ENCODE measurements at places on chromosomes 5 and 9.

- DNase-seq: no peak
Measured at GRCh38 chr5:74237571-74238145, 402.9 kb downstream of the ENC1 start.

- peak; percentile 71 for DNase-seq
Measured at GRCh38 chr5:170552621-170553115, 48.8 kb downstream of the KCNIP1 start.

DNA sequence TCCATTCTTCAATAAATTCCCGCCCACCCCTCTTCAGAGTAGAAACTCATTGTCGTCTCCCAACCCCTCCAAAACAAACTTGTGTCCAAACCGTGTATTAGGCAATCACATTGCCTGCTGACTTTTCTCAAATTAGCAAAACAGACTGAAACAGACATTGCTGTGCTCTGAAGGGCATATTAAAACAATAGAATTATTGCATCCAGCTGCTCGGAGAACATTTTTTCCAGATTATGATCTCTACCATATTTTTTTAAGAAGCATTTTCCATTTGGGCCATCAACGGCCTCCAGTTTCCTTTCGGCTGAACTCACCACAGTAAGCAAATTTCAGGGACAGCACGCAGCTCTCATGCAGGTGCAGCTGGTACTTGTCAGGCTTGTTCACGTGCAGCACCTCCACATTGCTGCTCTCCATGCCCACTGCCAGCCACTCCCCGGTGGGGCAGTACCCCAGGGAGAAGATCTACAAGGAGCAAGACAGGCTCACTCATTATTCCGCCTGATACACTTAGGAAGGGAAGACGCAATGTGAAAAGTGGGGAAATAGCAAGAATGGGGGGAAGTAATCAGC is 104.1 kb downstream of the TLE1 start:
- DNase-seq: no peak

DNA sequence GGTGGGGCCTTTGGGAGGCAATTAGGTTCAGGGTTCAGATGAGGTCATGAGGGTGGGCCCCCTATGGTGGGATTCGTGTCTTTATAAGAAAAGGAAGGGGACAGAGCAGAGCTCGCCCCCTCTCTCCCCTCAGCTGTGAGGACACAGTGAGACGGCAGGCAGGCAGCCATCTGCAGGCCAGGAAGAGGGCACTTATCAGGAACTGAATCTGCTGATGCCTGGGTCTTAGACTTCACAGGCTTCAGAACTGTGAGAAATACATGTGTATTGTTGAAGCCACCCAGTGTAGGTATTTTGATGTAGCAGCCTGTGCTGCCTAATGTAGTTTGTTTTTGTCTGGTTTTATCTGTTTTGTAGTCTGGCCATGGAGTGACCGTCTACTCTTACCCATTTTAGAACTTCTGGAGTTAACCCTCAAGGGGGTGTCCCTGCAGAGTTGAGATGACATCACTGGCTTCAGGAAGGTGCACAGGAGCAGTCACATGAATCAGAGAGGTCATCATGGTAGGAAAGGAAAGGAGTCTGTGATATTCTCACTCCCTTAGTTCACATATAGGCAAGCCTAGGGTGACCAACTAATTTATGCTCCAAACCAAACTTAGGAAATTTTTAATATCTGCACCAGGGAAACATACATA is 71.0 kb downstream of the LRRC70 start:
- peak; percentile 46 for DNase-seq

DNA sequence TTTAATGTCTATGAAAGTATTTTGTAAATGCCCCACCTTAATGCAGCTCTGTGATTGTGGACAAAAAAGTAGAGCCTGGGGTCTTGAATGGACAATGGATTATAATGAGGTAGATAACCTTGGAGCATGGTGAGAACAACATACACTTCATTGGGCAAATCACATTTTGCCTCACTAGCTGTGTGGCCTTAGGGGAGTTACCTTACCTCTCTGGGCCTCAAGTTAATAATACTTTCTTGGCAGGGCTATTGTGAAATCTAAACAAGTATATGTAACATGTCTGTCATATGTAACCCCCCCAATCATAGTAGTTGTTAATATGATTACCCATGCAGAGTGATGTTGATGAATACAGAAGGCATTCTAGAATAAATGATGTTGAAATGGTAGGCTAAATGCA is 213.6 kb upstream of the ANKRD55 start:
- DNase-seq: no peak

GRCh38 chr5:77761606-77762005 is 14.5 kb downstream of the TBCA start:
- no peak for DNase-seq

GRCh38 chr5:137016783-137017324 is 482.3 kb downstream of the SPOCK1 start:
- no peak for DNase-seq

DNA sequence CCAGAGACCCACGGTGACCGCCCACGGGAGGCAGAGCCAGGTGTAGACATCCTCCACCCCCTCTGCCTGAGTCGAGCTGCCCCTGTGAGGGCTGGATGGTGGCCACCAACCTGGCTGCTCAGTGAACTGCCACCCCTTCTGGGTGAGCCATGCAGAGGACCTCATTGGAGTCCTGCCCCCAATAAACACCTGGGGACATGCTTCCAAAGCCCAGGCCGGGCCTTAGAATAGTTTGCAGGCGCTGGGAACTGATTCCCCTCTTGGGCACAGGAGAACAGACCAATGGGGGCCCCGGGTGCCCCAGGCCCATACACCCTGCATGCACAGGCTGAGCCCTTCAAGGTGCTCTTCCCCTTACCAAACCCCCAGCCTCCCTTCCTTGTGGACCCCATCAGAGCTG is 38.1 kb upstream of the GFPT2 start:
- no peak for DNase-seq

Measured in pons (tissue), 1 donor.